ENCODE measurements at places on chromosomes 7 and 10.

DNA sequence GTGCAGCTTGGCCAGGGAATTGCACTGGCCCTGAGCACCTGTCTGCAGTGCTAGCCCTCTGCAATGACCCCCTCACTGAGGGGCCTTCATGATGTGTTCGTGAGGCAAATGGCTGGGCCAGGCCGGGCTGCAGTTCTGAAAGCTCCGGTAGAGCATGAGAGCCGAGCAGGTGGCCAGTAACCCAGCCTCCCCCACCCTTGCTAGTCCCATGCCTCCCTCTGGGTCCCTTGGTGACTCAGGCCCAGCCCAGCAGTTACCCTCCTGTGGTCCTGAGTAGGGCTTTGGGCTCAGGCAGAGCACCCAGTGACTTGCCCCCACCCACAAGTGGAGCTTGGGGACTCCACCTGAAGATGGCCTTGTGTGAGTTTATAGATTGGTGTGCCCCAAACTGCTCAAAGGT lies 16.1 kb upstream of the CSGALNACT2 start:
- no peak for ATAC-seq

- no peak for ATAC-seq
Observed at GRCh38 chr7:20596653-20597052, 18.8 kb upstream of the ABCB5 start.

DNA sequence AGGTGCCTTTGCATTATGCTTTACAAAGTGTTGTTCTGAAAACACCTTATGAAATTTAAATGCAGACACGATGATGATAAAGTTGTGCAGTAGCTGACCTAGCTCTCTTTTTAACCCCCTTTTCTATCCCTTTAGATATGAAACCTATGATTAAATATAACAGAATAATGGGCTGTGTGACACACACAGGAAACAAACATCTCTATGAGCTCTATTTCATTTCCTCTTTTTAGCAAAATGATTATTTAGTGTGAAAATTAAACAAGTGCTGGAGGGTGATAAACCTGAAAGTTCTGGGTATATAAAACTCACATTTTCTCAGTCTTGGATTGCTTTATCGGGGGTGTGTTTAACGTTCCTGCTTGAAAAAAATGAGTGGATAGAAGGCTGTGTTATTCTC lies 1310.5 kb upstream of the CELF2 start:
- no peak for ATAC-seq

GRCh38 chr7:127391591-127392181 lies 822 bp downstream of the ZNF800 start:
- ATAC-seq: peak; percentile 39

DNA sequence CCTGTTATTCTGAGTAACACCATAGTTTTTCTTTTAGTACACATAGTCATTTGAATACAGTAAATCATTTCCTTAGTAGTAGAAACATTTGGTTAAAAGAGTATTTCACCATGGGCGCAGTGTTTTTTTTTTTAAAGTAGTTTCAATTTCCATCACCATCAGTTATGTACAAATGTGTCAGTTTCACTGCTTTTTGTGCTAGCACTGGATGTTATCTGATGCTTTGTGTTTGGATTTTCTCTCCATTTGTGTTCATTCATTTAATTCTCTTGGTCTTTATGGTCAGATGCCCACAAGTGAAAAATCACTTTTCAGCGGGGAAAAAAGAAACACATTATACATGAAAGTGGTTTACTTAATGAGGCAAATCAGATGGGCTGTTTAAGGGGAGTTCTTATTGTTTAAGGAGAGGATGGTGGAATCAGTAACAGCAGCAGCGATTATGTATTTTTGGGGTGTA lies 16.0 kb upstream of the HK1 start:
- peak; percentile 68 for ATAC-seq

DNA sequence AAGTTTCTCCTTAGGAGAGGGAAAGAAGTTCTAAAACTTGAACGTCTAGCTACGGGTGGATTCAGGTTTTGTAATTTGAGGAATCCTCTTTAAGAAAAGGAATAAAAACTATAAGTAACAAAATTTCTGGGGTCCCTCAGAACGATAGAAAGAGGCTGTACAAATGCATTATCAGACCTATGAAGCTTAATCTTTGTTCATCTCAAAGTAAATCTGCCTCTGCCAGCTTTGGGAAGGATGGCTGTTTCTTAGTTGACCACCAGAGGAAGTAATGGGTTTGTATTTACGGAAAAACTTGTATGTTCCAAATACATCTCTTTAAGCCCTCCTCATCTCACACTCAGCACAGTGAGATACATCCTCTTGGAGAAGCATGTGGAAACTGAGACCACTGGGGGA lies 864 bp downstream of the PSTK start:
- ATAC-seq: no peak

DNA sequence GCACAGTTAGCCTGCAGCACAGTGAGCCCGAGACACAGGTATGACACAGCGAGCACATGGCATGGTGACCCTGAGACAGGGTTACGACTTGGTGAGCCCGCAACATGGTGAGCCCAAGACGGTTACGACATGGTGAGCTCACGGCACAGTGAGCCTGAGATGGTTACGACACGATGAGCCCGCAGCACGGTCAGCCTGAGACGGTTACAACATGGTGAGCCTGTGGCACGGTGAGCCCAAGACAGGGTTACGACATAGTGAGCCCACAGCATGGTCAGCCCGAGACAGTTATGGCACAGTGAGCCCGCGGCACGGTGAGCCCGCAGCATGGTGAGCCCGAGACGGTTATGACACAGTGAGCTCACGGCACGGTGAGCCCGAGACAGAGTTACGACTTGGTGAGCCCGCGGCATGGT lies 156.1 kb downstream of the MAD1L1 start:
- ATAC-seq: no peak

GRCh38 chr7:18550574-18550973 lies 55.0 kb downstream of the HDAC9 start:
- no peak for ATAC-seq

DNA sequence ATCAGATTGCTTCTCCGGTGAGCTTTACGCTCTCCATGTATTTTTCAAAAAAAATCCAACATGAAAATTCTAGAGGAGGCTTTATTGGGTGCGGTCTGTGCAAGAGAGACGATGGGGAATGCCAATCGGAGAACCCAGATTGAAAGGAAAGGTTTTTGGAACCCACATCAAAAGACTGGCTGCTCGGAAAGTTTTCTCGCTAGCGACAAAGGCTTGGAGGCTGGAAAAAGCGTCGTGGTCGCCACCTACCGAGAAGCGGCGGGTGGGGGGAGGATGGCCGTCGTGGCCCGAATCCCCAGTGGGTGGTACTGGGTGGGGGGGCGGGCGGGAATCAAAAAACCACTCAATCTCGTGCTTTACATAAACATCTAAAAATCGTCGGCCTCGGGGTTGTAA lies 1.1 kb upstream of the GTF2I start:
- no peak for ATAC-seq

DNA sequence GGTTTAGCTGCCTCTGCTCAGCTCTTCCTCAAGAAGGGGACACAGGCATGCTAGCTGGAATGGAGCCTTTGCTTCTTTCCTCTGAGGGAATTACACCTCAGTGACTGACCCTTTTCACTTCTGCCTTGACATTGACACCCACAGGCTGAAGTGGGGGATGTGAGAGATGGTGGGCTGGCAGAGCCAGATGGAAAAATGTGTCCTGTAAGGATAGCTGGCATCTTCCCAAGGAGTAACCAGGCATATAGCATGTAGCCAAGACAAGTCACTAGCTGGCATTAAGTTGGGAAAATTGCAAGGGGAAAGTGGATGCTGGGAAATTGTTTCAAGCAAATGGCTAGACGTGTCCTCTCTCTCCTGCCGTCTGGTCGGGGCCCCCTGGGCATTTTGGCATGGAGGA lies 19.9 kb downstream of the STMP1 start:
- no peak for ATAC-seq

GRCh38 chr7:25259487-25260243 lies 31.4 kb upstream of the NPVF start:
- ATAC-seq: peak; percentile 73

GRCh38 chr10:514137-514671 lies 175.3 kb downstream of the DIP2C start:
- no peak for ATAC-seq

GRCh38 chr10:35037104-35037503 lies 53.0 kb downstream of the CUL2 start:
- ATAC-seq: no peak

DNA sequence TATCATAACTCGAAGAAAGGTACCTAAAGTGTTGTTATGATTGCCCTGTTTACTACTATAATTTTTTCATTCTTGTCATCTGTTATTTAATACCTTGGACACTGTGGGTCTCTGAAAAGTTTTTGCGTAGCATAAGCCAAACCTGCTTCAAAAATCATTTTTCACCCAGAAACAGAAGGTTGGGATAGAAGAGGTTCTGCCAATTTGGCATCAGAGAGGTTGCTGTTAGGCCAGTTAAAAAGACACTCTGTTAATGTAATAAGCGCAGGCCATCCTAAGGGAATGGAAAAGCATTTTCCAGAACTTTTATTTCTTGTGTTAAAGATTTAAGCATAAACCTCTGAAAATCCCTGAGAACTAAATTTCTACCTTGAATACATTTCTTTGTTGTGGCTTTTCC lies 212.2 kb downstream of the BMPER start:
- no peak for ATAC-seq

DNA sequence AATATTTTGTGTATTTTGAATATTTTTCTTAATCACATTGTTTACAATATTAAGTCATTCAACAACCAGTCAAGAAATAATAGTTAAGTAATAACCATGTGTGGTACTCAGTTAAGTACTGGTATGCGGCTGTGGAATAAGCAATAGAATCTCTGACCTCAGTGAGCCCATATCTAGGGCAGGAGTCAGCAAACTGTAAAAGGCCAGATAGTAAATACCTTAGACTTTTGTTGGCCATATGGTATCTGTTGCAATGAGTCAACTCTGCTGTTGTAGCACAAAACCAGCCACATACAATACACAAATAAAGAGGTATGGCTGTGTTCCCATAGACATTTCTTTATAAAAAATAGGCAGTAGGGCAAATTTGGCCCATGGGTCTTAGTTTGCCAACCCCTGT lies 311.6 kb upstream of the SEMA3A start:
- no peak for ATAC-seq

DNA sequence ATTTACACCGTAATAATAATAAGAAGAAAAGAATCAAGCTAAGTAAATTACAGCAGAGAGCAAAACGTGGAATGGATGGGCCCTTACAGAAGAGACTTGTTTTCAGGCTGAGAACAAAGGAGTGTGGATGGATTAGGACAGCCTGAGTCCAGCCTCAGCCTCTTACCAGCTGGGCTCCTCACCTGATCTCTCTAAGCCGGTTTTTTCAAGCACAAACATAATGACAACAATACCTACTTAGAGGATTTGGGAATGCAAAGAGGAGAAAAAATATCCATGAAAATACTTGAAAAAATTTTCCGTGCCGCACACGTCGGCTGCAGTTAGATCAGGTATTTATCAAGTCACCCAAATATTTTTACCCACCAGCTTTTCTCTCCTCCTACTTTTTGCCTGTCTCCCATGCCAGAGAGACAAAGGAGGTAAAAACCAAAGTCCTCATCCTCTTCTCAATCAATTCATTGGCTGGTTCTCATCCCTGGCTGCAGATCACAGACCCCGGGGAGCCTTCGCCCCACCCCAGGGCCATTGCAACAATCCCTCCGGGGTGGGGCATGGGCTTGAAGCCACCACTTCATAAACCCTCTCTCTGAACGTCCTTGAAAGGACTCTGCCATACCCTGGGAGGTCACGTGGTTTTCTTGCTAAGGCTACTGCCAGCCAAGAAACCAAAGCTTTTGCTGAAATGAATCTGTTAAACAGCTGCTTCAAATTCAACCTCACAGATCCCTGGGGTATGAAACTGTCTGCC lies 29.7 kb upstream of the GTF2I start:
- no peak for ATAC-seq

- ATAC-seq: no peak
Observed at GRCh38 chr7:108140671-108141070, 10.5 kb upstream of the LAMB4 start.

DNA sequence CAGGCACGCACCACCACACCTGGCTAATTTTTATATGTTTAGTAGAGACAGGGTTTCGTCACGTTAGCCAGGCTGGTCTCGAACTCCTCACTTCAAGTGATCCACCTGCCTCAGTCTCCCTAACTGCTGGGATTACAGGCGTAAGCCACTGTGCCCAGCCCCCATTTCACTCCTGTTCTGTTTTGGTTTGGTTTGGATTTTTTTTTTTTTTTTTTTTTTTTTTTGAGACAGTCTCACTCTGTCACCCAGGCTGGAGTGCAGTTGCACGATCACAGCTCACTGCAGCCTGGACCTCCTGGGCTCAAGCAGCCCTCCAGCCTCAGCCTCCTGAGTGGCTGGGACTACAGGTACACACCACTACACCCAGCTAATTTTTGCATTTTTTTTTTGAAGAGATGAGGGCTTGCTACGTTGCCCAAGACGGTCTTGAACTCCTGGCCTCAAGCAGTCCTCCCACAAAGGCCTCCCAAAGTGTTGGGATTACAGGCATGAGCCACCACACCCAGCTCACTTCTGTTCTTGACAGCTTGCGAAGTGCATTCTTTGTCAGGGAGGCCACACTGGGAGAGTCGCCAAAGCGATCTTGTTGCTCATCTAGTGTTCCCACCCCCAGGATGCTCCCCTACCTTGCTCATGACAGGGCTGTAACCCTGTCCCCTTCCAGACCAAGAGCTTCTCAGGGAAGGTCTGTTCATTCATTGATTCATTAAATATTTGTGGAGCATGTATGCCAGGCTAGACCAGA lies 229.1 kb downstream of the CUX1 start:
- no peak for ATAC-seq

GRCh38 chr10:89954787-89955566 lies 253.6 kb downstream of the KIF20B start:
- peak; percentile 24 for ATAC-seq

DNA sequence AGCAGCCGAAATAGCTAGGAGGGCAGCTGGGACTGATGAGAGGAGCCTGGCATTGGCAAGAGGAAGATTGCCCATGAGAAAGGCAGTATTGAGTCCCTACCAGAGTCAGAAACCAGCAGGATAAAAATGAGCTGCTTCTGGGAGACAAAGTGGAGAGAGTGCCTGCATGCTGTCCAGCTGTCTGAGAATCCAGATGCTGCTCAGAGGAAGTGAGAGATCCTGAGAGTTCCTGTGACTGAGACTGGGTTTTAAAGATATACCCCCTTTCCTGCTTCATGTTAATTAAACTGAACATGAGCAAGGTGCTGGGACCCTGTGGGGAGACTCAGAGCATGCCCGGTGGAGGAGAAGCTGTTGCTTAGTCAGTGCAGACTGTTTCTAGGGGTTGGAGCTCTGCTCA lies 107.5 kb downstream of the KIF20B start:
- ATAC-seq: no peak

GRCh38 chr7:129778770-129779601 lies 167.5 kb downstream of the NRF1 start:
- ATAC-seq: no peak

DNA sequence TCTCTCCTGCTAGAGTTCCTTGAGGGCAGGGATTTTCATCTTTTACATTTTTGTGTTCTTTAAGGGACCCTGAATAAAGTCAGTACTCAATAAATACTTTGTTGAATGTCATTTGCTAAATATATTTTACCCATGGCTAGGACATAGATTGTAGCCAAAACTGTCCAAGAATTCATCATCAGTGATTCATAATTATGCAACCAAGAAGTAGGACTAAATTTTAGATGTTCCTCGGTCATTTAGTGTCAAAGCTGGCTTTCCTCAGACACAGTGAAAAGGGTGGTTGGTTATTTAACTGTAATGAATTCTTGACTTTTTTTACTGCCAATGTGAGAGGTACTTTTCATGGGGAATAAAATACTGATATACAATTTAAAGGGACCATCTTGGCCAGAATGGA lies 3.3 kb downstream of the NUDT13 start:
- ATAC-seq: no peak

Measured in activated CD4-positive, CD25-positive, alpha-beta regulatory T cell treated with anti-CD3 and anti-CD28 coated beads, Interleukin-2, amount 50 U/mL, for 24 hours (primary cell).